ENCODE measurements at places on chromosomes 7 and 10.

DNA sequence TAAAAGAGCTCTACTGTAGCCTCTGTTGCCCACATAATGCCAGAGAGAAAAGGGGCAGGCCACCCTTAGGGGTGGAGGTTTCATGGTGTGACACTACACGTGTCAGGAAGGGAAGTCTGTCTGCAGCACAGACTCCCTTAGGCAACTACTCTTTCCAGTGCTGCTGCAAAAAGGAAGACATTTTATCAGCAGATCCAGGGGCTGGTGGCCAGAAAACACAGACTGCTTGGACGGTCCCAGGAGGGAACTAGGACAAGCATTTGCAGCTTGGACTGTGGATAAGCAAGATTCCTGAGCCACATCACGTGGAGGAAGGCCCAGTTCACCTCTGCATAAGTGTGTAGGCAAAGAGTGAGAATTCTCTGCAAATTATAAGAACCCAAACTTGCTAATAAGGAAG lies 220.8 kb downstream of the FANK1 start:
- no peaks in the 10 kb centered on the region for H3K4me1 ChIP-seq
- no peak overlapping the region for H3K4me3 ChIP-seq
- H3K27ac ChIP-seq: no peak overlapping the region
- 0 out of 2 replicates have a peak, but pooled peaks cover 7% of the 10 kb centered on the region for H3K27me3 ChIP-seq
- no peaks in the 10 kb centered on the region for H3K36me3 ChIP-seq
- no peak for DNase-seq

DNA sequence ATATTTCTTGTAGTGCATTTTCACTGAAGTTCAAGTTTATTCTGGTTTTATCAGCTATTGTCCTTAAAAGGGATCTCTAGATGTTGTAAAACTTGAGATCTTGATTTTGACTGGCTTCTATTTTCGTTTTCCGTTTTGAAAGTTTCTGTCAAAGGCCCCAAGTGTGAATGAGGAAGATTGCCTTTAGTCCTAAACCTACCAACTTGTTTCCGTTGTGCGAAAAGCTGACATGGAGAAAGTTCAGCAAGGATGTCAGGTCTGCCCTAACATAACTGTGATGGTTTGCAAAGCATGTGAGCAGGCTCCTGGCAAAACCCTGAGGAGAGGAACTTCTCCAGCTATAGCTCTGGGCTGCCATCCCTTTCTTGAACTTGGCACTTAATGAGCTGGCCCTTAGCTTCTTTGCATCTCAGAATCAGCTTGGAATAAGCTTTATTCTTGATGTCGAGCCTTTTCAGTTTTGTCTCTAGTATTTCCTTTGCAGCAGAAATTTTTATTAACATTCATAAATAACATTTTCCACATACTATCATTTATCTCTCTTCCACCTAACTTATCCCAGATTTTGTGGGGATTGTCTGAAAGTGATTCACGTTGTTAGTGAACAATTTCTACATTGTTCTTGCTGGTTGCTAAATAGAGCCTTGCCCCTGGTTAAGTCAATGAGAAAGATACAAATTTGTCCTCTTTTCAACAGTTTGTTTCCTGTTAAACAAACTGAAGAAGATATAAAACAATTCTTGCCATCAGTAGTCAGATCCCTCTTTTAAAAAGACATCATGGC lies 559.4 kb downstream of the SUGCT start:
- H3K4me1 ChIP-seq: no peaks in the 10 kb centered on the region
- no peaks in the 10 kb centered on the region for H3K36me3 ChIP-seq
- no peak overlapping the region for H3K4me3 ChIP-seq
- peaks cover 9% of the 10 kb centered on the region for H3K27me3 ChIP-seq
- no peak for DNase-seq
- no peak overlapping the region for H3K27ac ChIP-seq

DNA sequence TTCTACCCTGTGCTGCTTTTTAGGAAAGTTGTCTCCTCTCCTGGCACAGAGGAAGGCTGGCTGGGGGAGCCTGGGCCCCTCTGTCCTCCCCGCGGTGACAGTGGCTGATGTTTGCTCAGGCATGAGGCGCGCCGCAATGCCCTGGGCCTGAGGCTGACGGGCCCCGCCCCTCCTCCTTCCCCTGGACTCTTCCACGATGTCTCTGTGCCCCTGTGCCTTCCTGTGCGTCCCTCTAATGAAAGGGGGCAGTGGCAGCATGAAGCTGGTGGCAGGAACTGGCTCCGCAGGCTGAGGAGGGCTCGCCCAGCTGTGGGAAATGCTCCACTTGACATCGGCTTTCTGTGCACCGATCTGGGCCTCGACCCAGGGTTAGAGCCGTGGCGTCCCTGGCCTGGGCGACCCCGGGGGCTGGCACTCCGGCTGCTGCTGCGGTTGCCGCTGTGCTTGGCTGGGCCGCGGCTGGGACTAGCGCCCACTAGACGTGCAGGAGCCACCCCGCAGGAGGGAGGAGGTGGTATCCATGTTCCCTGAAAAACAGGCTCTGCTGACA lies 67.9 kb downstream of the ZNF680 start:
- no peaks in the 10 kb centered on the region for H3K36me3 ChIP-seq
- DNase-seq: no peak
- H3K27ac ChIP-seq: no peak overlapping the region
- H3K4me3 ChIP-seq: no peak overlapping the region

DNA sequence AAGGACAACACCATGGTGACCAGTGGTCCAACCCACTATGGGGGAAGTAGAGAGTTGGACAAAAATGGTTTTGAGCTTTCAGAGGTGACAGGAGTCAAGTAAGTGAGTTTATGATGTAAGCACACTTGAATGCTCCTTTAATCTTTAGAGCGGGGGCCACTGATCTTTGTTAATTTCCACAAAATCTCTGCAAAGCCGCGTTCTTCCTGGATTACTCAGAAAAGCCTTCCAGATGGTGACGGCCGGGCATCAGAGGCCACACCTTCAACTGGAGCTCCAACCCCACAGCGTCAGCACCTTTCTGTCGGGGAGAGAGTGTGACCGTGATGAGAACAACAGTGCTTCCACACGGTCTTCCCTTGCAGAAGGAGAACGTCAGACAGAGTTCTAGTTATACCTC lies 35.2 kb upstream of the KLF6 start:
- H3K4me3 ChIP-seq: no peak overlapping the region
- no peak overlapping the region for H3K27ac ChIP-seq
- no peaks in the 10 kb centered on the region for H3K36me3 ChIP-seq
- DNase-seq: no peak
- H3K27me3 ChIP-seq: no peaks in the 10 kb centered on the region

- H3K36me3 ChIP-seq: no peaks in the 10 kb centered on the region
- no peak overlapping the region for H3K27ac ChIP-seq
- no peak overlapping the region for H3K4me3 ChIP-seq
- no peak for DNase-seq
- H3K27me3 ChIP-seq: no peaks in the 10 kb centered on the region
These were observed 31.0 kb downstream of the PON3 start for GRCh38 chr7:95365151-95365550.

- H3K27me3 ChIP-seq: no peaks in the 10 kb centered on the region
- no peak overlapping the region for H3K4me3 ChIP-seq
- H3K36me3 ChIP-seq: no peaks in the 10 kb centered on the region
- DNase-seq: no peak
- H3K27ac ChIP-seq: no peak overlapping the region
- H3K4me1 ChIP-seq: peaks cover 6% of the 10 kb centered on the region
These were observed 48.9 kb downstream of the ZCCHC24 start for GRCh38 chr10:79396520-79396919.

DNA sequence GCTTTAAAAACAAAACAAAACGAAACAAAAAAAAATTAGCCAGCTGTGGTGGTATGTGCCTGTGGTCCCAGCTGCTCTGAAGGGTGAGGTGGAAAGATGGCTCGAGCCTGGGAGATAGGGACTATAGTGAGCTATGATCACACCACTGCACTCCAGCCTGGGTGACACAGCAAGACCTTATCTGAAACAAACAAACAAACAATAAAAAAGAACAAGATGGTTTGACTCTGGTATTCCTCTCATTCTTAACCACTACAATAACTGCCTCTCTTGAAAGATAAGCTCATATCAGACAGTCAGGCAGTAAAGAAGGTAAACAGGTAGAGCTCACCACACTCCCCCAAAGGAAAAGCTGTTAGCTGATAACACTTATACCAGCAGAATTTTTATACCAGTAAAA lies 14.1 kb upstream of the DUSP5 start:
- no peak for DNase-seq
- H3K4me3 ChIP-seq: no peak overlapping the region
- H3K27ac ChIP-seq: no peak overlapping the region
- no peaks in the 10 kb centered on the region for H3K36me3 ChIP-seq
- H3K27me3 ChIP-seq: no peaks in the 10 kb centered on the region

- H3K27me3 ChIP-seq: peaks cover 76% of the 10 kb centered on the region
- H3K36me3 ChIP-seq: no peaks in the 10 kb centered on the region
- no peaks in the 10 kb centered on the region for H3K4me1 ChIP-seq
- H3K27ac ChIP-seq: no peak overlapping the region
- H3K4me3 ChIP-seq: no peak overlapping the region
These were observed 25.6 kb upstream of the CRTAC1 start for GRCh38 chr10:98055841-98056516.

DNA sequence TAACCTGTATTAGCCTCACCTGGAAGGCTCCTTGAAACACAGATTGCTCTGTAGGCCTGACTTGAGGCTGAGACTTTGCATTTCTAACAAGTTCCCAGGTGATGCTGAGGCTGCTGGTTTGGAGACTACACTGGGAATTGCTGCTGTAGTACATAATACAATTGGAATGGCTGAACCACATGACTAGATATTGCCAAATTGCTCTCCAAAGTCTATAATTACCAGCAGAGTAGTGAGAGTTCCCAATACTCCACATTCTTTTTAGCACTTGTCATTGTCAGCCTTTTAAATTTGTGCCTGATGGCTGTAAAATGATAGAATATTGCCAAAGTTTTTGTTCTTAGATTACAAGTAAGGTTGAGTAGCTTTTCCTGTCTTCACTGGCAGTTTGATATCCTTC lies 39.9 kb downstream of the PLEKHA8 start:
- no peak for DNase-seq
- no peaks in the 10 kb centered on the region for H3K27me3 ChIP-seq
- H3K4me1 ChIP-seq: no peaks in the 10 kb centered on the region
- no peak overlapping the region for H3K4me3 ChIP-seq

DNA sequence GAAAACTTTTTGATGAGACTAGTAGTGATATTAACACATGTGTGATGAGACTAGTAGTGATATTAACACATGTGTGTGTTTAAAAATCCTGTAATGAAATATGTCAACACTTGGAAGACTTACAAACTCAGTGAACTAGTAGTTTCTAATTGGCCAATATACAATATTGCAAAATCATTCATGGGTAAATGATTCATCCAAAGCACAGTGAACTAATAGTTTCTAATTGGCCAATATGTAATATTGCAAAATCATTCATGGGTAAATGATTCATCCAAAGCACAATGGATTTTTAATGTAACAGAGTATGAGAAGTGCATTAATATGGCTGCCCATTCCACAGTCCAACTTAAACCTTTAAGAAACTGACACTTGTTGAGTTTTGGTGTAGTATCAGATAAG lies 77.8 kb downstream of the ATAD1 start:
- no peak for DNase-seq
- H3K36me3 ChIP-seq: no peaks in the 10 kb centered on the region
- H3K27ac ChIP-seq: no peak overlapping the region
- H3K4me1 ChIP-seq: no peaks in the 10 kb centered on the region

- H3K36me3 ChIP-seq: peaks cover 22% of the 10 kb centered on the region
- no peaks in the 10 kb centered on the region for H3K4me1 ChIP-seq
- H3K27ac ChIP-seq: no peak overlapping the region
- H3K27me3 ChIP-seq: no peaks in the 10 kb centered on the region
These were observed 4.7 kb downstream of the IDI2 start for GRCh38 chr10:1020958-1021357.

DNA sequence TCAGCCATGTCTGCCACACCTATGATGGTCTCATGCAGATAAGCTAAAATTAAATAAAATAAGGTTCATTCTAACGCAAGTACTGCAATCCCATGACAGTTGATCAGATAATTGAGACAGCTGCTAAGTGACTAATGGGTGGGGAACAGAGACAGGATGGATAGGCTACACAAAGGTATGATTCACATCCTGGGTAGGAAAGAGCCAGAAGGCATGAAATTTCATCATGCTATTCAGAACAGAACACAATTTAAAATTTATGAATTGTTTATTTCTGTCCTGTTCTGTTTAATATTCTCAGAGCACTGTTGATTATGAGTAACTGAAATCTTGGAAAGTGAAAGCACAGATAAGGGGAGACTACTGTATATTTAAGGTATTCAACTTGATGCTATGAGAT lies 381.8 kb upstream of the SORCS1 start:
- H3K27ac ChIP-seq: no peak overlapping the region
- no peak for DNase-seq

DNA sequence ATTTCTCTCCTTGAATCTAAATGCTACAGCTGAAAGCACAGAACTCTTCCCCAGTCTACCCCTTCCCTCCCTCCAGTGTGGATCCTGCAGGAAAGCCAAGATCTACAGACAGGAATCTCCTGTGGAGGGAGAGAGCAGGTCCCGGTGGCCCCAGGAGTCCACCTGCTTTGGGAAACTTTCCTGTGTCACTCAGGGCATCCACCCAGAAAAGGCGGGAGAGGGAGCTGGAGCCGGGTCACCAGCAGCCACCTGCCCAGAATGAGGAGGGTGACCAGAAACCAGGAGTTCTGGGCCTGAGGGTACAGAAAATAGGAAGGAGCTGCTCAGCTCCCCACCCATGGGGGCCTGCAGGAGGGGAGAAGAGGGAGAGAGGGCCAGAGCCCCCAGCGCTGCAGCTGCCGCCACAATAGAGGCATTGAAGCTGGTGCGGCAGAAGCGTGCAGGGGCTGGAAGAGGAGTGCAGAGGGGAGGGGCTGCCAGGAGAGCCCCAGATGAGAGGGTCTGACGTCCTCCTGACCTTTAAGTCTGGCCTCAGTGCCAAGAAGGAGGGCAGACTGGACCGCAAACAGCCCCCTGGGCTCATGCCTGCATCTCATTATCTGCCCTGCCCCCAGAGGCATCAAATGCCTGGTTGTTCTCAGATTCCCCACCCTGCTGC lies 56.3 kb upstream of the TMEM72 start:
- H3K27ac ChIP-seq: no peak overlapping the region
- H3K36me3 ChIP-seq: no peaks in the 10 kb centered on the region
- H3K27me3 ChIP-seq: 0 out of 2 replicates have a peak, but pooled peaks cover 2% of the 10 kb centered on the region
- DNase-seq: no peak
- no peak overlapping the region for H3K4me3 ChIP-seq

Data from HCT116 (cell line).